ENCODE measurements at places on chromosomes 3 and 15. TPM values are rescaled to one million over a fixed set of nuclear protein-coding genes. Genes with fewer than 3 reads are reported as not detected.

Gene AGBL1
- total RNA-seq = 0.07 TPM

Gene SI
- 4.7 TPM for total RNA-seq

- H3K27me3 ChIP-seq = peaks cover 29% of the 10 kb centered on the region
- peak overlapping the region; percentile 65 for H3K4me3 ChIP-seq
Observed at GRCh38 chr15:51731549-51732267, 5.7 kb downstream of the LYSMD2 start.

GRCh38 chr15:69099941-69100340, 60.5 kb upstream of the GLCE start:
- H3K4me3 ChIP-seq = no peak overlapping the region
- H3K27ac ChIP-seq = no peak overlapping the region
- no peak for DNase-seq
- H3K36me3 ChIP-seq = no peaks in the 10 kb centered on the region
- H3K4me1 ChIP-seq = peaks cover 29% of the 10 kb centered on the region
- no peaks in the 10 kb centered on the region for H3K27me3 ChIP-seq

DNA sequence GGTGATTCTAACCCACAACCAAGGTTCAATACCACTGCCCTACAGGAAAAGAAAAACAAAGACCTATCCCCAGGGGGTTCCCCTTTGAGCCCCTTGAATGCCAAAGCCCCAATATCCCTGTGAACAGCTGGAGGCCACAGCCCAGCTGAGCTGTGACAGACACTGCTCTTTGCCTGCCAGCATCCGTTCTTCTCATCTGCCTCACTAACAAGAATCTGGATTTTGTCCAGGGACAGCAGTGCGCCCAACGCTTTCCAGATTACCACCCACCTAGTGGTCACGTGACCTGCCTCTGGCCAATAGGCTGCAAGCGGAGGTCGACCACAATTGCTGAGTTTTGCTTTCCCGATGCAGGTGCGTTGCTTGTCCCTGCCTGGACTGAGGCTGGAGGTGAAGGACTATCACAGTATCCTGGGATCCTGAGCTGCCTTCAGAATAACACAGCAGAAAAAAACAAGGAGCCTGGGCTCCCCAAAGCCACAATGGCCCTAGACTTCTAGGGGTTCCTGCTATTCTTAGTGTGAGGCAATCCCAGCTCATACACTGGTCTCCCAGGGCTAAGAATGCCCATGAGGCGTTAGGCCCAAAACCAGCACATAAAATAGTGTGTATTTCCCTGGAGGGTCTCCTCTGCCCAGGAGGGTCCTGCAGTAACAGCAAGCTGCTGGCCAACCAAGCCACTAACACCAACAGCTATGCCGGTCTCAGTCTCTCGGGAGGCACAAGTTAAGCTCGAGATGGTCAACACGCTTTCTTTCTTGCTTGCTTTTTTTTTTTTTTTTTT, 13.8 kb downstream of the BDH1 start:
- peaks cover 21% of the 10 kb centered on the region for H3K4me1 ChIP-seq
- H3K4me3 ChIP-seq = peak overlapping the region; percentile 37
- no peak for DNase-seq
- peak overlapping the region; percentile 93 for H3K27ac ChIP-seq
- H3K36me3 ChIP-seq = peaks cover 4% of the 10 kb centered on the region

Gene ATP13A5
- total RNA-seq = not detected

- H3K27me3 ChIP-seq = no peaks in the 10 kb centered on the region
- H3K27ac ChIP-seq = no peak overlapping the region
- DNase-seq = no peak
- H3K4me1 ChIP-seq = peaks cover 12% of the 10 kb centered on the region
- peaks cover 7% of the 10 kb centered on the region for H3K36me3 ChIP-seq
Observed at GRCh38 chr3:71551311-71551919, 32.1 kb downstream of the FOXP1 start.

Gene LSM3
- total RNA-seq = 11.6 TPM

Gene SOX2
- 20.5 TPM for total RNA-seq

DNA sequence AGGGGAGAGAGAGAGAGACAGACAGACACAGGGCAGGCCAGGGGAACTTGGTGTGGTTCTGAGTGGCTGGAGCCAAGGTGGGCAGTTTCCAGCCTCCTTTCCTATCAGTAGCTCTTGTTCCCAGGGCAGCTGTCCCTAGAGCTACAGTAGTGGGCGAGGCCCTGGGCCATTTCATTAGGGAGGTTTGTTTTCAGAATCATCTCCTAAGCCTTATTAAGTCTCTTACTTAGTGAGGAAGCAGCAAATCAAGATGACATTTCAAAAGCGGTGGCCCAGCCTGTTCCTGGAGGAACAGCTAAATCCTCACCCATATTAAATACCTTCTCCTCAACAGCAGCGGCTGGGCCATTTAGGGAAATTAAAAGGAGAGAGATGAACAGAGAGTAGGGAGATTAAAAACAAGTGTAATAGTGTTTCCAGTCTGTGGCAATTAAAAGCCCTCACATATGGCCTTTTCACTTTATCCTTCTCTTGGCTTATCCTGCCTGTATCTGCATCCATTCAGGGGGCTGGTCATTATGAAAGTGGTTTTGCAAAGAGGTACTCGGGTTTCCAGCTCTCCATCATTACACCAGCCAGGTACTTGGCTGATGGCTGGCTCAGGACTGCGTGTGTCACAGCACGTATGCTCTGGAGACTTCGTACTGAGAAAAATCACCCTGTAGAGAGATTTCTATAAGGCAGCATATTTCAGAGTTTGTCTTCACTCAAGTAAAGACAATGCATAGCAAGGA, 91.9 kb upstream of the PRR23C start:
- H3K27ac ChIP-seq = no peak overlapping the region
- peaks cover 14% of the 10 kb centered on the region for H3K27me3 ChIP-seq
- DNase-seq = no peak
- H3K4me3 ChIP-seq = no peak overlapping the region

DNA sequence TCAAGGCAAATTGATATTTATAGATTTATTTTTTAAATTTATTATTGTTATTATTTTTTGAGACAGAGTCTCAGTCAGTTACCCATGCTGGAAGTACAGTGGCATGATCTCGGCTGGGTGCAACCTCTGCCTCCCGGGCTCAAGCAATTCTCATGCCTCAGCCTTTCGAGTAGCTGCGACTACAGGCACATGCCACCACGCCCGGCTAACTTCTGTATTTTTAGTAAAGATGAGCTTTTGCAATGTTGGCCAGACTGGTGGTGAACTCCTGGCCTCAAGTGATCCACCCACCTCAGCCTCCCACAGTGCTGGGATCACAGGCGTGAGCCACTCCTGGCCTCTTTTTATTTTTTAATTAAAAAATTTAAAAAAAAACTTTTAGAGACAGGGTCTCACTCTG, 19.0 kb downstream of the SPG21 start:
- no peaks in the 10 kb centered on the region for H3K4me1 ChIP-seq
- no peak overlapping the region for H3K27ac ChIP-seq
- no peak for DNase-seq
- no peaks in the 10 kb centered on the region for H3K27me3 ChIP-seq
- H3K4me3 ChIP-seq = no peak overlapping the region

Gene CHAC1
- 7.8 TPM for total RNA-seq

- peak overlapping the region; percentile 74 for H3K27ac ChIP-seq
- H3K4me3 ChIP-seq = peak overlapping the region; percentile 3
- H3K27me3 ChIP-seq = no peaks in the 10 kb centered on the region
- H3K36me3 ChIP-seq = peaks cover 67% of the 10 kb centered on the region
Observed at GRCh38 chr15:92930776-92931175, 30.7 kb downstream of the CHD2 start.

GRCh38 chr15:85044251-85044853, 62.7 kb downstream of the PDE8A start:
- no peak for DNase-seq
- no peaks in the 10 kb centered on the region for H3K36me3 ChIP-seq
- no peak overlapping the region for H3K4me3 ChIP-seq
- H3K27me3 ChIP-seq = no peaks in the 10 kb centered on the region
- H3K27ac ChIP-seq = no peak overlapping the region

Gene PLA2G4E
- total RNA-seq = not detected

GRCh38 chr3:53890726-53891475, 758 bp downstream of the SELENOK start:
- no peak for DNase-seq
- H3K36me3 ChIP-seq = peaks cover 13% of the 10 kb centered on the region
- H3K4me3 ChIP-seq = peak overlapping the region; percentile 98
- H3K4me1 ChIP-seq = peaks cover 34% of the 10 kb centered on the region
- H3K27ac ChIP-seq = peak overlapping the region; percentile 99
- peaks cover 18% of the 10 kb centered on the region for H3K27me3 ChIP-seq

DNA sequence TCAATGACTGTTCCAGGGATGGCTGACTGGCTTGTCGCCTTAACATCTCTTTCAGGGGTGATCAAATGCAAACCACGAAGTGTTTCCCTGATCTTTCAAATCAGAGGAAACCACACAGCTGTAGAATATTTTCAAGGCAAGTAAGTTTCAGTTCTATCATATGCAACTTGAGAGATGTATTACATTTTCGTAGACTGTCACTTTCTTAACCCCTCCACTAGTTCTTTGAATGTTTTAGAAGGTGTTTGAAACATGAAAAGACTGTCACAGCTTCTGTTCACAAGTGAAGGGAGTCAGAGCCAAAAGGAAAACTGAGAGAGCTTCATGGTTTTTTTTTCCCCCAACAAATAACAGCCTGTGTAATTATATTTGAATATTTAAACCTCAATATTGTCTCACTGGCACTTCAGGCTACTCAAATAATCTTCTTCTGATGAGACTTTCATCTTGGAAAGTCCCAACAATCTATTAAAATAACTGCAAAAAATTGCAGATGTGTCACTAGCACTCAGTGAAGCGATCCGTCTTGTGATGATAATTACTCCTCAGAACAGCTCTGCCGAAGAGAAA, 25.9 kb upstream of the CAPN7 start:
- no peak for DNase-seq
- H3K36me3 ChIP-seq = no peaks in the 10 kb centered on the region
- no peak overlapping the region for H3K4me3 ChIP-seq
- peaks cover 51% of the 10 kb centered on the region for H3K27me3 ChIP-seq
- H3K27ac ChIP-seq = no peak overlapping the region

- no peaks in the 10 kb centered on the region for H3K36me3 ChIP-seq
- peaks cover 55% of the 10 kb centered on the region for H3K27me3 ChIP-seq
- H3K27ac ChIP-seq = no peak overlapping the region
- H3K4me3 ChIP-seq = no peak overlapping the region
Observed at GRCh38 chr3:14631687-14632441, 19.7 kb upstream of the CCDC174 start.

Gene MYRIP
- 0.53 TPM for total RNA-seq

Gene TSC22D2
- 106 TPM for total RNA-seq

- DNase-seq = no peak
- peaks cover 4% of the 10 kb centered on the region for H3K36me3 ChIP-seq
- peaks cover 29% of the 10 kb centered on the region for H3K4me1 ChIP-seq
- peak overlapping the region; percentile 32 for H3K4me3 ChIP-seq
- H3K27me3 ChIP-seq = peaks cover 18% of the 10 kb centered on the region
- H3K27ac ChIP-seq = no peak overlapping the region
Observed at GRCh38 chr3:64031540-64032508, 8.5 kb upstream of the PSMD6 start.

Gene GOLGA8O
- 0.79 TPM for total RNA-seq

Gene MCF2L2
- total RNA-seq = 2.7 TPM

DNA sequence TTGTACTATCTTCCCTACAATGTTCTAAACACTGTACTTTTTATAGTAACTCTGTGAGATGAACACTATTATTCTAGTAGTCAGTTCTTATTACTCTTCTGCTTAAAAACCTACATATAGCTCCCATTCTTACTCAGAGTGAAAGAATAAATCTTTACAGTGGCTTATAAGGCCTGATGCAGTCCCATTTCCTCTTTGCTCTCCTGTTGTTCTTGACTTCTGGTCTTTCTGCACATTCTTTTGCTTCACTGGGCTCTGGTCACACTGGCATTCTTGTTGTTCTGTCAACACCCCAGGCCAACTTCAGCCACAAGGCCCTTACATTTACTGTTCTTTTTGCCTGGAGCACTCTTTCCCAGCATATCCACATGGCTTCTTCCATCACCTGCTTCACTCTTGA, 58.2 kb upstream of the TP63 start:
- H3K27me3 ChIP-seq = no peaks in the 10 kb centered on the region
- H3K4me1 ChIP-seq = no peaks in the 10 kb centered on the region
- H3K36me3 ChIP-seq = no peaks in the 10 kb centered on the region
- no peak overlapping the region for H3K4me3 ChIP-seq
- DNase-seq = no peak

GRCh38 chr15:89364741-89365450, 30.3 kb upstream of the POLG start:
- no peak overlapping the region for H3K4me3 ChIP-seq
- H3K27me3 ChIP-seq = peaks cover 92% of the 10 kb centered on the region
- no peaks in the 10 kb centered on the region for H3K4me1 ChIP-seq

DNA sequence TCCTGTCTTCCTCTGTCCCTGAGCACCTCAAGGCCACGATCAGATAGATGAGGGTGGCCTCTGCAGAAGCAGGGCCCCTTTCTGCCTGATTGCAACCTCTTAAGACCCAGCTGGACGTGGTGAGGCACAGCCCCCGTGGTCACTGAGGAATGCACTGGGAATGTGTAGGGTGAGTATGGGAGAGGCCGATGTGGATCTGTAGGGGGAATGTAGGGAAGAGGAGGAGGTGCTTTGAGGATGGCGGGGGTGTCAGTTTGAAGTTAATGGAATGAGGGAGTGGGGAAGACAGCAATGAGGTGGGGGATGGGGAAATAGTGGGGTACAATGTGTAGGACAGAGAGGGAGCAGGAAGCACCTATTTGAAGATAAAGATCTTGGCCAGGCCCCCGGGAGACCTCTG, 785 bp upstream of the IQCF5 start:
- no peak for DNase-seq
- H3K27ac ChIP-seq = no peak overlapping the region
- no peaks in the 10 kb centered on the region for H3K36me3 ChIP-seq

Gene ANKRD63
- total RNA-seq = 1.5 TPM

DNA sequence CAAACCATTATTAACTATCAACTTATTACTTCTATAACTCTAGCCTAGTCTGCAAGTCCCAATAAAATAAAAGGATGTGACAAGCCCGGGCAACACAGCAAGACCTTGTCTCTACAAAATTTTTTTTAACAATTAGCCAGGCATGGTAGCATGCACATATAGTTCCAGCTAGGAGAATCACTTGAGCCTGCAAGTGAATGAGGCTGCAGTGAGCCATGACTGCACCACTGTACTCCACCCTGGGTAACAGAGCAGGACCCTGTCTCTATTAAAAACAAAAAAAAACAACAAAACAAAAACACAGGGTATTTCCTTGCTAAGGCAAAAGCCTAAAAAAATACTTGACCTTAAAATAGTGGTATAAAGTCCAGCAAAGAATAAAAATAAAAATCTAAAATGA, 31.4 kb downstream of the ANKRD28 start:
- no peak overlapping the region for H3K27ac ChIP-seq
- peaks cover 5% of the 10 kb centered on the region for H3K4me1 ChIP-seq
- DNase-seq = no peak
- H3K36me3 ChIP-seq = peaks cover 26% of the 10 kb centered on the region

DNA sequence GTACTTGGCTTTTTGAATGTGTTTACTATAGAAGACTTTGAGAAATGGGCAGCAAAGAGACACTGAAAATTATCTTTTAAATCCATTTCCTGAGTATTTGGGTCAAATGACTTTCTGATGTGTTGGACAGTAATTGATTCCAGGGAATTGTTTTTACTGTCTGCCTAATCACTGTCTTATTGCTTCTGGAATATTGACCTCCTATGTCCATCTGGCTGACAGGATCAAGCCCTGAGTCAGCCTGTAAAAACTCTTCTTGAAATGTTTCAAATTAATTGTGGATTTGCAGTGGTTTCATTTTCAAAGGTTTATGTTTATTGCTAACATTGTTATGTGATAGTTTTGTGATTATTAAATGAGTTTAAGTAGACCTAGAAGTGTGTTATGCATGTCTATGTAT, 50.6 kb upstream of the MLF1 start:
- H3K27me3 ChIP-seq = no peaks in the 10 kb centered on the region
- H3K36me3 ChIP-seq = no peaks in the 10 kb centered on the region
- no peak for DNase-seq
- no peak overlapping the region for H3K27ac ChIP-seq
- no peaks in the 10 kb centered on the region for H3K4me1 ChIP-seq
